ENCODE measurements at places on chromosomes 16 and 17.

GRCh38 chr17:68441070-68441770 lies 16.1 kb downstream of the WIPI1 start:
- DNase-seq: peak; percentile 38

GRCh38 chr17:48611681-48612455 lies 1.1 kb upstream of the HOXB7 start:
- no peak for DNase-seq

DNA sequence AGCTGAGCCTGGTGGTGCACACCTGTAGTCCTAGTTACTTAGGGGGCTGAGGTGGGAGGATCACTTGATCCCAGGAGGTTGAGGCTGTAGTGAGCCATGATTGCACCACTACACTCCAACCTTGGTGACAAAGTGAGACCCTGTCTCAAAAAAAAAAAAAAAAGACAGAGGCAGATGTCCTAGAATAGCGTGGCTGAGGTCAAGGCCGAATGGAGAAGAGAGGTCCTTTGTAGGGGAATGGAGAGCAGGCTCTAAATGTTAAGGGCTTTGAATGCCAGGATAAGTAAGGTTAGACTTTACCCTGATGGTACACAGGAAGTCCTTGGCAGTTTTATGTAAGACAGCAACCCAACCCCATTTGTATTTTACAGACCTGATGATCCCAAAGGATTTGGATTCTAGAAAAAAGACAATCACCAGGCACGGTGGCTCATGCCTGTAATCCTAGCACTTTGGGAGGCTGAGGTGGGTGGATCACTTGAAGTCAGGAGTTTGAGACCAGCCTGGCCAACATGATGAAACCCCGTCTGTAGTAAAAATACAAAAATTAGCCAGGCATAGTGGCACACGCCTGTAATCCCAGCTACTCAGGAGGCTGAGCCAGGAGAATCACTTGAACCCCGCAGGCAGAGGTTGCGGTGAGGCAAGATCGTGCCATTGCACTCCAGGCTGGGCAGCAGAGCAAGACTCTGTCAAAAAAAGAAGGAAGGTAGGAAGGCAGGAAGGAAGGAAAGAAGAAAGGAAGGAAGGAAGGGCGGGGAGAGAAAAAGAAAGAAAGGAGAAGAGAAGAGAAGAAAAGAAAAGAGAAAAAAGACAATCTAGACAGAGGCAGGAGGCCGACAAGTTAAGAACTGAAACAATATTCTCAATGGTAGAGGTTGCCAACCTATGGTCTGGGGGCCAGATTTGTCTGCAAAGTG lies 2.1 kb upstream of the SBK1 start:
- DNase-seq: no peak

- DNase-seq: no peak
These were observed 502 bp downstream of the FAAP100 start for GRCh38 chr17:81551458-81552243.
